ENCODE measurements at places on chromosomes 1 and 21.

DNA sequence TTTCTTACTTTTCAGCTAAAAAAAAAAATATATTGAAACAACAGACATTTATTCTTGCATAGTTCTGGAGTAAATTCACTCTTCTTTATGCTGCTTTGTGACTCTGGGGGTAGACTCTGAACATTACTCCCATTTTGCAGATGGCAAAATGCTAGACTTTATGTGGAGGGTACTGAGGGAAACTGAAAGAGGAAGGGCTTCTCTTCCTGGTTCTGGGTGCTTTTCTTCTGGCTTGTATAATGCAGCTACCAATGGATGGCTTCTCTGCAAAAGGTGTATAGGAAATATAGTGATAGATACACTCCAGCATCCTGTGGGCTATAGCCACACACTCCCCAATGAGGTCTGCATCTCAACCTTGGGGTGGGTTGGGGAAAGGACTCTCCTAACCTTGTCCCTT, 19.7 kb upstream of the ZBTB40 start:
- no peak for DNase-seq

DNA sequence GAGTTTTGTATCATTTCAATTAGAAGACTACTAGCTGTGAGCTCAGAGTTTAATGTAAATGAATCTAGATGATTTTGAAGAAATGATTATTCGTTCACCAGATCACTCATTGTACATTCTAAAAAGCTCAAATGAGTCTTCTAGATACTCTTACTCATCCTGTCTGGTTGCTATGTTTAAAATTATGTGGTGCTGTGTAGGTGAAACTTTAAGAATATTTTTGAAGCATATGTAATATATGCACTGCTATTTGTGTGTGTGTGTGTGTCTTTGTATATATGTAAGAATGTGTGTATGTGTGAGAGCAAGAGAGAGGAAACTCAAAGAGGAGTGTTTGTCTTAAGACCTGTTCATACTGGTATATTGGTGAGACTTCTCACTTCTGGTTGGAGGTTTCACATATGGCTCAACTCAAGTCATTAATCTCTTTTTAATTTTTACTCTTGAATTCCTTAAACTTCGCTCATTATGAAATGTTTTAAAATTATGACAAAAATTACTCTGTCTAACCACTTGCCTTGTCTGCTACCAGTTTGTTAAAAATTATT, 8.6 kb upstream of the C1orf105 start:
- DNase-seq = no peak

DNA sequence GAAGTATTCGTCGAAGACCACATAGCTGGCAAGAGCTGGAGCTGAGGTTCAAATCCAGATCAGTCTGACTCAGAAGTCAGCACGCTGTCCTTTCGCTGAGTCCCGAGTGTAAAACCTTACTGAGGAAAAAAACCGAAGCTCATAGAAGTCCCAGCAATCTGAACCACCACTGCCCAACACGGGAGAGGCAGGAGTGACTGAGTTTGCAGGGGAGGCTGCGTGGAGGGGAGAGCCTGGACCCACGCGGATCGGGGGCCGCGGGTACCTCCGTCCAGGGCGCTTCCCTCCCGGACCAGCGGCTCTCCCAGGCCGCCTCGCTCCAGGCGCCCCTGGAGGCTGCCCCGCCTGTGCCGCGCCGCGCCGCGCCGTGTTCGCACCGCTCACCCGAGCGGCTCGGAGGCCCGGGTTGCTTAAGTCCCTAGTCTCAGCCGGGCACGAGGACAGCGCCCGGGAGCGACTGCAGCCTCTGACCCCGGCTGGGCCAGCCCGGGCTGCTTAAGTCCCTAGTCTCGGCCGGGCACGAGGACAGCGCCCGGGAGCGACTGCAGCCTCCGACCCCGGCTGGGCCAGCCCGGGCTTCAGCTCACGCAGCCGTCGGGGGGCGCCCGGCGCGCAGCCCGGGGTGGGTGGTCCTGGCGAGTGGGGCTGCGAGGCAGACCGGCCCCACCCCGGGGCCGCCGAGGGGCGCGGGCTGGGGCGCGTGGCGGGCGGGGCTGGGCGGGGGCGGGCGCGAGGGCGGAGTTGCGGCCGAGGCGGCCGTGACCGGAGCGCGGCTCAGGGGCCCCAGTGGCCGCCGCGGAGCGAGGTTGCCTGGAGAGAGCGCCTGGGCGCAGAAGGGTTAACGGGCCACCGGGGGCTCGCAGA, at the start of gene ADAMTSL4:
Gene ADAMTSL4 (plus strand): TSS at position 777 of the 864 bp plus-strand sequence. CDS start 2,881 bp downstream, outside the sequence.
- DNase-seq = no peak

GRCh38 chr1:119681560-119681959, 30.2 kb upstream of the PHGDH start:
- DNase-seq = no peak

DNA sequence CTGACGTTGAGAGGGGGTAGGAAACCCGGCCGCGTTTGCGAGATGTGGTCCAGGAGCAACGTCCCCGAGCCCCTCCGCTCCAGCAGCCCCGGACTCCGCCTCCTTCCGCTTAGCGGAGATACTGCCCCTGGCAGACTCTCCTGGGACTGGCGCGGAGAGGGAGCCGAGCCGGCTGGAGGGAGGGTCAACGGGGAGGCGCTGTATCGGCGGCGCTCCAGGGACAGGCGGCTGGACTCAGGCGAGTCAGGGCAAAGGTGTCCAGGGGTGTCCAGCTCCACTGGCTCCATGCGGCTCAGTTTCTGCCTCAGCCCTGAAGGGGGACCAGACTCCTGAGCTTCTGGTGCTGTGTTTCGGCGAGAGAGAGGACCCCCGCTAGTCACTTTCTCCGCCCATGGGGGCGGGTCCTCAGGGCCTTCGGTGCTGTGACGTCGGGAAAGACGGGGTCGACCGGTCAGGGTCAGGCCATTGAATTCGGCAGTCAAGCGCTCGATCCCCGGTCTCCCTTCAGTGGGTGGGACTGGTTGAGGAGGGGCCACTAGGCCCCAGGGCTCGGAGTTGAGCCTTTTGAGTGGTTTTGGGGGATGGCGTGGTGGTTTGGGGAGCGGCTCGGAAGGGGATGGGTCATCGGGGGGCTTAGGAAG, 2.8 kb upstream of the LIX1L start:
- no peak for DNase-seq

DNA sequence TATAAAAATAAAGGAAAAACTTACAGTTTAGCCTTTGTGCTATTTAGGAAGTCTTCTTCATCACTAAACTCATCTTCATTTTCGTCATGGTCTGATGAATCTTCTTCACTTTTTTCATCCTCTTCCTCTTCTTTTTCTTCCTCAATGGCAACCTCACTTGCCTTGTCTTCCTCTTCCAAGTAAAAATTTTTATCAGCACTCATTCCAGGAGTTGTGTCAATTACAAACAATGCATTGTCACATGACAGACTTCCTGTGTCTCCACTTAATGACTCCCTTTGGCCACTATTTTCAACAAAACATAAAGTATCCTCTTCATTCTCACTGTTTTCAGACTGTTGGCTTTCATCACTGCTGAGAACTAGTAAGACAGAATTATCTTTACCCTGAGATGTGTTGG, 2.8 kb downstream of the DNTTIP2 start:
- DNase-seq = no peak

DNA sequence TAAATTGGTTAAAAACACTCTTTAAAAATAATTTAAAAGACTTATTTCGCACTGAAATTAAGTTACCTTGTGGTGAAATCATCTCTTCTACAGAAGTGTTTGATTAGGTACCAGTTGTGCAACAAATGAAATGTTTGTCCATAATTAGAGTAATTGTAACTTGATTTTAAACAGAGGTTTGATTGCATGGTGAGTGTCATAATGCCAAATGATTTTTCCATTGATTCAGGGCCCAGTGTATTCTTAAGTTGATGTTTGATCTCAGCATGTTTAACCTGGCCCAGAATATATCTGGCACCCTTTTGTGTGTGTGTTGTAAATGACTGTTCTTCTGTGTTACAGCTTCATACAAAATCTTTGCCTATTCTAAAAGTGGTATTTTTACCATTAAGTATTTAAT, 28.5 kb downstream of the LRRC8B start:
- no peak for DNase-seq

- no peak for DNase-seq
Observed at GRCh38 chr1:43954036-43954435, 7.3 kb downstream of the IPO13 start.

- no peak for DNase-seq
Observed at GRCh38 chr1:24414775-24415333, 748 bp upstream of the NIPAL3 start.

DNA sequence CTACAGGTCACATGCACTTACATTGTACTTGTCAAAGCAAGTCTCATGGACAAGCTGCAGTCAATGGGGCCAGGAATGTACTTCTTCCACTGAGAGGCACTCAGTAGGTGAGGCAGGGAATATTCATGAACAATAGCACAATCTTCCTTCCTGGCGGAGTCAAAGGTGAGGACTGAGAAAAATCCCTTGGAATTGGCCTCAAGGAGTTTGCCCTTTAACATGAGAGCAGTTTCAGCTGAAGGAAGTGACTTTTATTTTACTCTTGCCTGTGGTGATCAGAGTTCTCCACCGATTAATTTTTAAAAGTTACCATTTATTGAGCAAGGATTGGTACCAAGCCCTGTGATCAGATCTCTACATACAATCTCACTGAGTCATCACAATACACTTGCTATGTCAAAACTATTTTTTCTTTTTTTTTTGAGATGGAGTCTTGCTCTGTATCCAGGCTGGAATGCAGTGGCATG, 11.2 kb upstream of the AK2 start:
- no peak for DNase-seq

DNA sequence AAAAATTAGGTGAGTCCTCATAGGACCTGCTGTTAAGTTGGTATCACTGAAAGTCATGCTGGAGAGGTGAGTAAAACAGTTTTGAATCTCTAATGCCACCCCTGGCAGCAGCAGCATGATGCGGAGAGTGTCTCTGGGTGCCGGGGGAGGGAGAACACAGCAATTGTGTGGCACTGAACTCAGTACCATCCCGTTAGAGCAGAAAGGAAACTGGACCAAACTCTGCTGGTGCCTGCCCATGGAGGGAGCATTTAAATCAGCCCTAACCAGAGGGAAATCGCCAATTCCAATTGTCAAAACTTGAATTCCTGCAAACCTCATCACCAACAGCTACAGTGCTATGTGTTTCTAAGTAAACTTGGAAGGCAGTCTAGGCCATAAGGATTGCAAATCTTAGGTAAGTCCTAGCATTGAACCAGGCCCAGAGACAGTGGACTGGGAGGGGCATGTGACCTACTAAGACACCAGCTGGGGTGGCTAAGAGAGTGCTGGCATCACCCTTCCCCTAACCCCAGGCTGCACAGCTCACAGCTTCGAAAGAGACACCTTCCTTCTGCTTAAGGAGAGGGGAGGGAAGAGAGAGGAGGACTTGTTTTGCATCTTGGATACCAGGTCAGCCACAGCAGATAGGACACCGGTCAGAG, 30.0 kb downstream of the CD53 start:
- DNase-seq = no peak

- DNase-seq = peak; percentile 83
Observed at GRCh38 chr1:24505816-24506215, 3.2 kb downstream of the RCAN3 start.

- no peak for DNase-seq
Observed at GRCh38 chr1:38950553-38950952, 8.9 kb upstream of the RHBDL2 start.

- no peak for DNase-seq
Observed at GRCh38 chr21:45465105-45465504, 60.1 kb downstream of the COL18A1 start.

GRCh38 chr1:7110321-7110720, 325.1 kb downstream of the CAMTA1 start:
- no peak for DNase-seq

DNA sequence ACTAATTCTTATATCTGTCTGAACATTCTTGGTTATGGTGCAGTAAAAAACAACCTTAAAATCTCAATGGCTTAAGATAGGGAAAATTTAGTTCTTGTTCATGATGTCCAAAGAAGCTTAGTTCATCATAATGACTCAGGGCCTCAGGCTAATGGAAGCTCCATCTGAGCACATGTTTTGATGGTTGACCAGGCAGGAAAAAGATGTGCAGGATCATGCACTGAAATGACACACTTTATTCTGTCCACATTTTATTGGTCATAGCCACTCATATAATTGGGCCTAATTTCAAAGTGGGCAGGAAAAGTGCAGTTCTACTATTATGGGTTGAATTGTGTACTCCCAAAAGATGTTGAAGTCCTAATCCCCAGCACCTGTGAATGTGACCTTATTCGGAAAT, 198.2 kb downstream of the CENPF start:
- DNase-seq = no peak

DNA sequence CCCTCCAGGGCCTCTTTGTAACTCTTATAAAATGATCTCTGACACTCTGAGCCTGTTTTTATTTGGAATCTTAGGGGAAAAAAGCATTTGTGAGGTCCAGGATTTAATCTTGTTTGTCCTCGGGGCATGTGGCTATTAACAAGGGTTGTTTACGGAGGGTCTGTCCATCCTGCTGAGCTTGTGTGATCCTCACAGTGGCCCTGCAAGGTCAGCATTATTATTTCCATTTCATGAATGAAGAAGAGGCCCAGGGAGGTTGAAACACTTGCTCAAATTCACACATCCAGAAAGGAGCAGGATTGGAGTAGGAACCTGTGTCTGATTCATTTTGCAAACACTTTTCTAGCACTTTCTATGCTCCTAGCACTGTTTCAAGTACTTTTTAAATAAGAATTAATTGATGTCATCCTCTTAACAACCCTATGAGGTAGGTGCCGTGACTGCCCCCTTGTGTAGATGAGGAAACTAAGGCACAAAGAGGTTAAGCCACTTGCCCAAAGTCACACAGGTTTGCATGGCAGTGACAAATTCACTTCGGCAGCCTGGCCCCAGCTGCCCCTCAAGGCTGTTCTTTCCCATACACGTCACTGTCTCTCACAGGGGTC, 178.9 kb downstream of the MIS18A start:
- DNase-seq = no peak

DNA sequence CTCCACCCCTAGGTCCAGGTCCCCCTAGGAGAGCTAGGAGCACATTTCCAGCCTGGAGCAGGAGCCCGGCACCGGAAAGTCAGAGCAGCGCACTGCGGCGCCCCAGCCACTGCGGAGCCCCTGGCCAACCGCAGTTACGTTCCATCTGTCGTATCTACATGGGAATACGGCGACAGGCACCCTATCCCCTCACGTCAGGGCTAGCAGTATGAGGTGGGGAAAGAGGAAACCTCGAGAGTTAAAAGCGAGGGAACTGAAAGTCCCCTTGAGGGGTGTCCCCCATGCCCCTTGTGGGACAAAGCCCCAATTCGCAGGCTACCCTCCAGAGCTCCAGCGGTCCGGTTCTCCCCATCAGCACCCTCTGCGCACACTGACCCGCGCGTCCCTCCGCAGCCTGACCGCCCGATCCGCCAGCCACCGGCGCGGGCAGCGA, 995 bp downstream of the COLGALT2 start:
- no peak for DNase-seq

DNA sequence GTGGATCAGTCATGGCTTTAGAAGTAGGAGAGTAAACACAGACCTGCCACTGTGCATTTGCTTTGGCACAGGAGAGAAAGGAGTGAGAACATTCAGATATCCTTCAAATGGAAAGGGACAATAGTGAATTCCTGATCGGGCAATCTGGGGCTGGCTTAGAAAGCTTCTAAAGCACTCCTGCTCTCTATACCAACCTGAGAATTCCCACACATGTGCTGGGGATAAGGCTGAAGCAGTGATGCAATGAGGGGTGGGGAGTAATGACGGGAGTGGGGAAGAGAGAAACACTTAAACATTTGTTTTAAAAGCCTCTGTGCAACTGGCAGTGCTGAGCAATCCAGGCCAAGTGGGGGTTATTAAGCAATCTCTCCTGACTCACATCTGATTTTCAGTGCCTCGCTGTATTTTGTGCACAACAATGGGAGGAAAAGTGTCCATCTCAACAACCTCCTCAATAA, 108.8 kb downstream of the KIAA0319L start:
- DNase-seq = no peak
